ENCODE measurements at places on chromosomes 3 and 15.

DNA sequence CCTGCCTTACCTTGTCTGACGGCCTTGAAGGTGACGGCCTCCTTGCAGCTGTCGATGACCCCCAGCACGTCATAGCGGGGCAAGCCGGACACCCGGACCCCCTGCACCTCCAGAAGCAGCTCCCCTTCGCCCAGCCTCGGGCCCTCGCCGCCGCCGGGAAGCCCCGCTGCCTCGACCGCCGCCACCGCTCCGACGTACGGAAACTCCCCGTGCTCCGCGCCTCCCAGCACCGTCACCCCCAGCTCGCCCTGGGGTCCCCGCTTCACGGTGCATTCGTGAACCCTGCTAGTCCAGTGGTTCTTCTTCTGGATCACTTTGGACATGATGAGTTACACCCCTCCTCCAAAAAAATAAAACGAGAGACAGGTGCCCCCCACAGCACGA, 740 bp downstream of the MAGI1 start:
- DNase-seq, result peak; percentile 26

DNA sequence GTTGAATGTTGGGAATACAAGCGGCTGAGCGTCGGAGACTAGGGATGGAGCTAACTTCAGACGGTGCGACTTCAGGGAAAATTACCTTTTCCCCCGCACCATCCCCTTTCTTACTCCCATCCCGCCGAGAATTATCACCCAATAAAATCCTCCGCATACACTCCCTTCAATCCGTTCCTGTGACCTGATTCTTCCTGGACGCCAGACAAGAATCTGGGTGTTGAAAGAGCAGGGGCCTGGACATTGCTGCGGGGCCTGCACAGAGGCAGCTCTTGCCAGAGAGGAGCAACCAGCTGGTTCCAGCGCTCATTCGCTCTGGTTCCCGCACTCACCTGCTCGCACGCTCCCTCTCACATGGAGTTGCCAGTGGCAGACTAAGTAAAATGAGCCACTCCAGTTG, 241.9 kb downstream of the ALCAM start:
- no peak for DNase-seq

DNA sequence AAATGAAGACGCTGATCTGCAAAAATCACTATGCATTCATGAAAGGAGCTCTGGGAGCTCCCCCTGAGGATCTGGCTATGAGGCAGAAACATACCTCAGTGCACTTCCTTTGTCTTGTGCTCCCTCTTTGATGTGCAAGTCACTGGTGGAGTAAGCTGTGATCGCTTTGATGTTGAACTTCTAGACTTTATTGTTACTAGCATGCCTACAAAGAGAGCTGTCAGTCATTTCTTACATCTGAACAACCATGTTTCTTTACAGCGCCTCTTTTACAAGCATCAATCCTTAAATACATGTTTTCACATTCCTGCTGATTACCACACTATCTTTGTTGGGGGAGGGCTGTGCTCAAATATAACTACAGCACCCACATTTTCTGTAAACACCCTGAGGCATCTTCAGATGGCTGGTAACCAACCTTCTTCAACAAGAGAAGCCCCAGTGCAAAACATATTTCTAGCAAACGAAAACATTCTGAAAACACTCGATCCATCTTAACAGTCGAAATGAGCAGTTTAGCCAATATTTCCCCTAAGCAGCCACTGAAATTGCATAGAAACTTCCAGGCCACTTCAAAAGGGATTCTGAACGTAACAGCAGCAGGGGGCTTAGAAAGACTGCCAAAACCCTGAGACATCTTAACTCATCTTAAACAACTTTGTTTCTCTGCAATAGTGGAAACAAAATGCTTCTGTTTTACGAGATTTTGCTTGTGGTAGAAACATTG, 101.9 kb upstream of the ICE2 start:
- DNase-seq, result no peak

DNA sequence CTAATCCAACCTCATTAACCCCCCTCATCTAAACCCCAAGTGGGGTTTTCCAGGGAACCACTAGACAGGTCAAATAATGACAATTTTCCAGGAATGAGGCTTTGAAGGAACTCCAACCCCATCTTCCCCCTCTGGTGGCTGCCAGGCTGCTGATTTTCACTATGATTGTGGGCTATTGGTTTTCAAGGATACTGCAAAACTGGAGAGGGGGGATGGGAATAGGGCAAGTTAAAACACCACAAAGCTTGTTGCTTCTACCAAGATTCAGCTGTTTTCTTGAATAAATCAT, 10.4 kb upstream of the ZNF662 start:
- DNase-seq, result no peak

DNA sequence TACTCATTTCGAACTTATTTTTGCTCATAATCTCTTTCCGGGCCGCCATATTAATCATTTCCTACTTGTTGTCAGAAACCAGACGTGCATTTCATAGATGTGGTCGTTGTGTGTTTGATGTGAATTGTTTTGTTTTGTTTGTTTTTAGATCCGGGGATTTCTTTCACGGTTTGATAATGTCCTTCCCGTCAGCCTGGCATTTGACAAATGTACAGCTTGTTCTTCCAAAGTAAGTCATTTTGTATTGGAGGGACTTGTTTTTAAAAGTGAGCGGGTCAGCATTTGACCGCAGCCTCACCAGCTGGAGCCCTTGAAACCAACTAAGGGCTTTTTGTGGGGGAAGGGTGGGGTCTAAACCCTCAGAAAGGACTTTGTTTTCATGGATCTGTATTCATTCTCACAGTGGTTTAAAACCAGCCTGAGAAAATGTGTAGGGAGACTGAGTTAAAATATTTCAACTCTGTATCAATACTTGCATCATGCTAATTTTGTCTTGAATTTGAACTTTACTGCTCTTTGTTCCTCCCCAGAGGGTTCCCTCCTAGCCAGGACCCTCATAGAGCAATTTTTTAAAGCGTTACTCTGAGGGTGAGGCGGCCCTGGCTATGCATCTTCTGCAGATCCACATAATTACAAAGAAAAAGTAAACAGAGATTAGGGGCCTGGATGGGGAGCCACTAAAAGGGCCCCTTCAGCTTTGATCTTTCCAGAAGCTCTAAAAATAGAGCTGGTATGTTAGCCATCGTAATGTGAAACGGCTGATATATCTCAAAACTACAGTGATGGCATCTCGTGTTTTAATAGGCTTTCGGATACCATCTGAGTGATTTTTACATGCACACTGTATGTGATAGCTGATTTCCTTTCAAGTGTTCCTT, 107.9 kb downstream of the ATG7 start:
- DNase-seq, result no peak

DNA sequence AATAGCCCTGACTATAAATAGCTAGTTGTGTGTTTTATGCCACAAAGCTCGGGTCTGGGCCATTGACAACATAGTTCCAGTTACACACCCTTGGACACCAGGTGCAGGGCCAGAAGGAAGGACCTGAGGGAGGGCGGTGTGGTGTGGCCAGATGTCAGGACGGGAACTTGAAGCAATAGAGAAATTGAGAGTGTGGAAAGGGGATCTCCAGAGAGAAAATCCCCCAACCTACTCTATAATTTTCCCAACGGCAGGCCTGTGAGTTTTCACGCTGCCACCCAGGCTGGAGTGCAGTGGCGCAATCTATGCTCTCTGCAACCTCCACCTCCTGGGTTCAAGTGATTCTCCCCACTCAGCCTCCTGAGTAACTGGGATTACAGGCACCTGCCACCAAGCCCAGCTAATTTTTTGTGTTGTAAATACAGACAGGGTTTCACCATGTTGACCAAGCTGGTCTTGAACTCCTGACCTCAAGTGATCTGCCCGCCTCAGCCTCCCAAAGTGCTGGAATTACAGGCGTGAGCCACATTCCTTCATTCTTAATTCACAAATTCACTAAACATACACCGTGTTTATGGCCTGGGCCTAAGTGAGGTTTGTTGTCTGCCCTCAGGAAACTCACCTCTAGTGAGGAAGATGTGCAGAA, 70.8 kb upstream of the KLF13 start:
- DNase-seq, result no peak

- DNase-seq, result no peak
These were observed 78.3 kb downstream of the SMAD6 start for GRCh38 chr15:66780172-66780972.

GRCh38 chr15:95836536-95836935, 494.0 kb upstream of the NR2F2 start:
- DNase-seq, result no peak

- DNase-seq, result no peak
These were observed 101.6 kb upstream of the PRR20G start for GRCh38 chr3:127389420-127389819.

DNA sequence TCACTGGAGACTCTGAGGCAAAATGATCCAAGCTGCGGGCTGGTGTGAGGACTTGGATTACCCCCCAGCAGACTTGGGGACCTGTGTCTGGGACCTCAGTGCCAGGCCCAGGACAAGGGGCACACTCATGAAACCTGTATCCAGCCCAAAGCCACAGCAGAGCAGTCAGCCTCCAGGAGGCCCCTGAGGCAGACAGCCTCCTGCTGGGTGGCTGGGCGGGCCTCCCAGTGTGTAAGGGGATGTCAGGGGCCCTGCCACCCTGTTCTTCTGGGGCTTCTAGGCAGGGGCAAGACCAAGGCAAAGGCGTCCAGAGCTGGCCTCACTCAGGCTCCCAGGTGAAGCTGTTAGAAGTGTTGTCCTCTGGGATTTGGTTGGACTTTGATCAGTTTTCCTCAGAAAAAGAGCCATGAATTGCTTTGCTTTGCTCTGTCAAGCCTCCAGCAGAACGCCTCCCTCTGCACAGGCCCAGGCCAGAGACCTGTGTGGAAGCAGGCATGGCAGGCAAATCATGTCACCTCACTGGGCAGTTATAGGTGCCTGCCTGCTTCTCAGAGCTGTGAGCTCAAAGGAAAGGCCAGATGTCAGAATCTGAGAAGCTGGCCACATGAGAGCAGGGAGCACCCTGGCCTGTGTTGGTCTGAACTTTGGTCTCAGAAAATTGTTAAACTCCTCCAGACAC, 77.4 kb downstream of the SMAD6 start:
- no peak for DNase-seq

GRCh38 chr3:29475854-29476253, 195.0 kb downstream of the RBMS3 start:
- no peak for DNase-seq

GRCh38 chr15:76514282-76514681, 177.7 kb downstream of the ISL2 start:
- DNase-seq, result no peak

GRCh38 chr3:153289334-153289808, 127.3 kb downstream of the RAP2B start:
- no peak for DNase-seq

- DNase-seq, result no peak
These were observed 202.3 kb downstream of the NEK10 start for GRCh38 chr3:27166888-27167287.

DNA sequence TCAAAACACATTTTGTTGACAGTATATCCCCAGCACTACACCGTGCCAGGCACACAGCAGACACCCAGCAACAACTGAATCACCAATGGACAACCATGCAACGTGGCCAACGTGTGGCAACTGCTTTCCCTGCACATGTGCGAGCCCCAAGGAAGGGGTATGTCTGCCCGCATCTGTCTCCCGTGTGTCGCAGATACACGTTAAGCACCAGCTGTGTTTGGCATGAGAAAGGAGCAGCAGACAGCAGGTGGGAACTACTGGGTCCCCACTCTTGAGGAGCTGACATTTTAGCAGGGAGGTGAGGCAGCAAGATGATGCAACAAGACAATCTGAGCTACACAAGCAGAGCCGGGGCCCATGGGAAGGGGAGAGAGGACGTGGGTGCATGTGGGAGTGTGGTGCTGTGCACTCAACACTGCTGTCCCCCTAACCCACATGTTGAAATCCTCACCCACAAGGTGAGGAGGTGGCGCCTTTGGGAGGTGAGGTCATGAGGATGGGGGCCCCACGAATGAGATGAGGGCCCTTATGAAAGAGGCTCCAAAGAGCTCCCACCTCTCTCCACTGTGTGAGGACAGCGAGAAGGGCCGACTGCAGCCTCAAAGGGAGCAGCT, 56.2 kb downstream of the ROPN1B start:
- DNase-seq, result no peak

DNA sequence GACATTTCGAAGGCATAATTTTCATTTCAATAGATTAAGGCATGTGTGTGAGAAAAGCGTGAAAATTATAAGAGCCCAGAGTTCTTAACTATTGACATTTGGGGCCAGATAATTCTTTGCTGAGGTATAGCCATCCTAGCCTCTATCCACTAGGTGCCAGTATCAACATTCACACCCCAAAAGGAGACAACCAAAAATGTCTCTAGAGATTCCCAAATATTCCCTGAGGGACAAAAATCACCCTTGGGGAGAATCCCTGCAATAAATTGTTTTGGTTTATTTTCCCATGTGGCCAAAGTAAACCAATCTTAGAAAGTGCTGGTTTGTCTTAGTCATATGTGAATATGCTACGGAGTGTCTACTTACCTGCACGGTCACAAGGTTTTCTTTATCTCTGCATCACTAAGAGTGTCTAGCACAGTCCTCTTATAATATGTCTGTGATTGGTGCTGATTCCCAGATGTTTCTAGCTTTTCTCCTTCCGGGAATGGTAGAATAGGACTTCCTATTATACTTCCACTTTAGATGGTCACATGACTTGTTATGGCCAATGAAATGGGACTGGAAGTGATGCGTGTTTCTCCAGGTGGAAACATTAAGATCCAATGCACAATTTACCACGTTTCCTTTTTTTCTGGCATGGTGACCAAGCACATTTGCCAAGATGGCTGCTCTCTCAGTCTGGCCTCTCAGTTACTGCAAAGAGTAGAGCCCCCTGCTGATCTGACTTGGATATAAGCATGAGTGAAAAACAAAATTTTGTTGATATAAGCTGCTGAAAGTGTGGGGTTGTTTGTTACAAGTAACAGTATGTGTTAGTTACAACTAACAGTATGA, 8.0 kb upstream of the KBTBD8 start:
- DNase-seq, result peak; percentile 33

- DNase-seq, result no peak
These were observed 47.7 kb downstream of the CCR3 start for GRCh38 chr3:46289966-46290365.

GRCh38 chr15:87874896-87875711, 381.4 kb downstream of the NTRK3 start:
- DNase-seq, result peak; percentile 26

DNA sequence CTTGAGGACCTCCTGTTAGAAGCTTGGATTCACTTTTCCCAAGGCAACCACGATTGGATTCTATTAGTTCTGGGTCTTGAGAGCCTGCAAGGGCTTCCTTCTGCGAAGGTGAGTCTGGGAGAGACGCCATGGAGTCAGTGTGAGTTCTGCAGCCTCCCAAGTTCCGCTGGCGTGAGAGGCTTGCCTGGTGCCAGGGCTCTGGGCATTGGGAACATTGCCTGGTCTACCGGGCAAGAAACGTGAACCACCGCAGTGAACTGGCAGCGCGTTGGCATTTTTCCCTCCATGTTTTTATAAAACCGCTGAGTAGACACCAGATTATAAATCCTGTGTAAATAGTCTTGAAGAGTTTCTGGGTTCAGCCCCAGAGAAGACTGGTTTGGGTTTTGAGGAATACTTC, 160.9 kb downstream of the IGF1R start:
- DNase-seq, result no peak

DNA sequence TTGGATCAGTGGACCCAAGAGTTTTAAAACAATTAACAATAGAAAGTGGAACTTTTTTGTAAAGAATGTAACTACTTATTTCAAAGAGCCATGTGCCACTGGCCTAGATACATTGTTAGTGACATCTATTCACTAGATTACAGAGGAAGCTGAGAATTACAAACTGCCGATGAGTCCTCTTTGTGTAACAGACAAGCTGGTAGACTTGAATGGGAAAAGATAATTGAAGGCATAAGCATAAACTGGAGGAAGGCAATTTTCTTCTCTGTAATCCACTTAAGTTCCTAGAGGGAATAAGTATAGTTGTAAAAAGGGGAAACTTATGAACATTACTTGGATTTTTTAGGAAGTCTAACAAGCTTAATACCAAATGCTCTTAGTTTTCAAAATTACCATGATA, 15.1 kb downstream of the THUMPD3 start:
- DNase-seq, result no peak

Data from testis (tissue), 5 donors.